ENCODE measurements at places on chromosomes 3 and 15.

GRCh38 chr3:120908030-120908794 lies at the start of gene STXBP5L:
Gene STXBP5L (plus strand): TSS chr3:120908205. CDS start chr3:120909579, 1,374 bp downstream.
- DNase-seq: peak; percentile 15

GRCh38 chr3:188124184-188124583 lies 29.8 kb upstream of the LPP start:
- no peak for DNase-seq

DNA sequence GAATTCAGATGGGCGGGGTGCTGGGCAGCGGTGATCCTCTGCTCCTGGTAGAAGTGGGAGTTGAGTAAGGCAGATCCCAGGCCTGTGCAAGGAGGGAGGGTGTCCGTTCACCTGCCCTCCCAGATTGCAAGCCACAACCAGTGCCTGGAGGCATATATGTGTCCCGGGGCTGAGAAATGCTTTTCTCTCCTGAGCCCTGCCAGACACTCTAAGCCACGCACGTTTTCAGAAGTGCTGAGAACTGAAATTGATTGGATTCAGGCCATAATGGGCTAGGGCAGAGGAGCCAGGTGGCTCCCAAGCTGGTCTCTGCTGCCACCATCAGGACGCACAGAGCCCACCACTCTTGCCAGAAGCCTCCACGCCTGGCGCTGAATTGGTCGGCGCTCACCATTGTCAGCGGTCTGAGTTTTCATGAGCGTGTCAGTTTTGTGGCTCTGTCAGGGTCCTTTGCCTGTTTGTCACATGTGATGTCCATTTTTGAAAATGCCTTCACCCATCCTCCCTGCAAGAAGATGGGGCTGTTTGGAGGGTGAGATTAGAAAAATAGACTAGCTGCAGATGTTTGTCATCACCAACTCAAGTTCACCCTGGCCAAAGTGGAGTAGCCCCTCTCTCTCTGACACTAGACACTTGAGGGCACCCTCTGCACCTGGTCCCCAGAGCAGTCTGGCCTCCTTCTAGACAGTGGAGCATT lies 15.4 kb upstream of the BFSP2 start:
- DNase-seq: no peak

DNA sequence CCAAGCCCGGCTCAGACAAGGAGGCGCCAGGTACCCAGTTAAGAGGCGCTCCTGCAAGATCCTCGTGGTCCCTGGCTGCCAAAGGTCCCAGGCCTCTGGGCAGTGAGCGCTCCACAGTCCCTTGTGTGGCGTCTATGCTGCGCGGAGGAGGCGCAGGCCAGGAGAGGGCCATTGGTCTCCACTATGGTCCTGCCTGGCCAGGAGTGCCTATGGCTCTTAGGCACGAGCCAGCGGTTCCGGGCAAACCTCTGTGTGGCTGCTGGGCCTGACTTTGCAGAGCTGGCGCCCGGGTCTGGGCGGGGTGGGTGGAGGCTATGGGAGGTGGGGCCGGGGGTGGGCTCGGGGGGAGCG lies 660 bp upstream of the ADAMTSL3 start:
- no peak for DNase-seq

- peak; percentile 31 for DNase-seq
These were observed 93.0 kb upstream of the C3orf80 start for GRCh38 chr3:160132226-160132625.

DNA sequence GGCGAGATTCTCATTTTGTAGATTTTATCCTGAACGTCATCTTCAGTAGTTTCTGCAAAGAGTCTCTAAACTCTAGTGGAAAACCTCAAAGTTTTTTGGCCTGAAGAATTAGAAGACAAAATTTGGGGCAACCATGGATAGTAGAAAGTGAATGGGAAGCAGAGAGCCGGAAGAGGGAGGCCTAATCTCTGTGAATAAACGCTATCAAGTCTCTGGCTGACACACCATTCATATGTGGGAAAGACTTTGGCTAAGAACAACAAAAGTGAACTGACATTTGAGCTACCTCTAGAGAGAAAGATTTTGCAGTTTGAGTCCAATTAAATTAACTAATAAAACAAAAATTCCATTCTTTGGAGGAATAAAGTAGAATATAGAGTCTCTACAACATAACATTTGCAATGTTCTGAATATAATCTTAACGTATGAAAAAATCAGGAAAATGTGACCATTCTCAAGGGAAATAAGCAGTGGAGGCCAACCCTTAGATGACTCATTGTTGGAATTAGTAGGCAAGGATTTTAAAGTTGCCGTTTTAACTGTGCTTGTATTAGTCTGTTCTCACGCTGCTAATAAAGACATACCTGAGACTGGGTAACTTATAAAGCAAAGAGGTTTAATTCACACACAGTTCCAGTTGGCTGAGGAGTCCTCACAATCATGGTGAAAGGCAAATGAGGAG lies 184.6 kb downstream of the C3orf38 start:
- no peak for DNase-seq

- DNase-seq: no peak
These were observed 19.4 kb downstream of the RASGRP1 start for GRCh38 chr15:38545179-38545578.

DNA sequence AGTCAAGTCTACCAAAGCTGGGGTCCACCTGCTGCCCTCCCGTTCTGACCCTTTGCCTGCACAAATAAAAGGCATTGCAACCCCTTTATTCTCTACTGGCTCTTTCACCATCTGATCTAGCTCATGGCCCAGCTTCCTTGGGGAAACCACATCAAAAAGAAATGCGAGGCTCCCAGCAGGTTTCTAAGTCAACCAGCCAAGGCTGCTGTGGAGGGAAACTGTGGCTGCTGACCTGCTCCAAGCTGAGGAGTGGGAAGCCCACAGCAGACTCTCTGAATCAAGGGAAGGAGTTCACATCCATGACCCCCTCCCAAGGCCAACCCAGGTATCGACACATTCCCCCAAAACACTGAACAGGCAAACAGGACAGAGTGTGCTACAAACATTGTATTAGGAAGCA lies 25.2 kb upstream of the SLCO2A1 start:
- no peak for DNase-seq

DNA sequence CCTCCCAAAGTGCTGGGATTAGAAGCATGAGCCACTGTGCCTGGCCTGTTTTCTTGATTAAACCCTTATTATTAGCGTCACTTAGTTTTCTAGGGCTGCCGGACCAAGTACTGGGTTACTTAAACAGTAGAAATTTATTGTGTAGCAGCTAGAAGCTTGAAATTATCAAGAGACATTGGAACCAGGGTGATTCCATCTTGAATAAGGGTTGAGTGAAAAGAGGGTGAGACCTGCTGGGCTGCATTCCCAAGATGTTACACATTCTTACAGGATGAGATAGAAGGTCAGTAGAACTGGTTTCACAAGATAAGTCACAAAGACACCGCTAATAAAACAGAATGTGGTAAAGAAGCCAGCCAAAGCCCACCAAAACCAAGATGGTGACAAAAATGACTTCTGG lies 18.6 kb upstream of the FSTL1 start:
- DNase-seq: no peak

DNA sequence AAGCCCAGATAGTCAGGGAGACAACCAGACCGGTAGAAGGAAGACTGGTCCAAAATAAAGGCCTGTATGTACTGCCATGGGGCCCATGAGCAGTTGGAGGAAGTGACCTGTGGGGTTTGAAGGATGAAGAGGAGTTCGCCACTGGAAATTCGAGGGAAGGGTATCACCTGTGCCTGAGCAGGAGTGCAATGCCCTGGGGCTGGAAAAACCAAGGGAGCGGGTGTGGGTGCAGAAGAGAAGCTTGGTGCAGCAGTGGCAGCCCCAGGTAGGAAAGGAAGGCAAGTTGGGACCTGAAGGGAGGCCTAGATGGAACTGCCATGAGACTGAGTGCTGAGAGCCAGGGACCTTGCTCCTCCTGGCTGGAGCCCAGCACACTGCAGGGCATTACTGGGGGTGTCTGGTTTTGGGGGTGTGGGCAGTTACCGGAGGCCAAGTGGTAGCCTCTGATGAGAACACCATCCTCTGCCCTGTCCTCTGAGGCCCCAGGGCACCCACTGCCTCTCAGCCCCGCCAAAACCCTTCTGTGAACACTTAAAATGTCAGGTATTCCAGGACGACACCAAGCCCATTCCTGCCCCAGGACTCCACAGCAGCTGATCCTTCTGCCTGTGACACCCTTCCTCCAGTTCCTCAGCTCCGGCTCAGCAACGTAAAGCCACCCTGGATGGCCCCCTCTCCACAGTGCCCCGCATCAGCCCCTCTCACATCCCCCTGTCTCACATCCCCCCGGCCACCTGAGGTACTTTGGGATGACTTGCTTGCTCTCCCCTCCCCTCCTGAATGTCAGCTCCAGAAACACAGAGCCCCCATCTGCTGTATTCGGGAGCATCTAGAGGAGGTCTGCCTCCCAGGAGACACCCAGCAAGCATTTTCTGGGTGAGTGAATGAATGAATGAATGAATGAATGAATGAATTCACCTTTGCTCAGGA lies 42.9 kb downstream of the WNT7A start:
- DNase-seq: no peak

DNA sequence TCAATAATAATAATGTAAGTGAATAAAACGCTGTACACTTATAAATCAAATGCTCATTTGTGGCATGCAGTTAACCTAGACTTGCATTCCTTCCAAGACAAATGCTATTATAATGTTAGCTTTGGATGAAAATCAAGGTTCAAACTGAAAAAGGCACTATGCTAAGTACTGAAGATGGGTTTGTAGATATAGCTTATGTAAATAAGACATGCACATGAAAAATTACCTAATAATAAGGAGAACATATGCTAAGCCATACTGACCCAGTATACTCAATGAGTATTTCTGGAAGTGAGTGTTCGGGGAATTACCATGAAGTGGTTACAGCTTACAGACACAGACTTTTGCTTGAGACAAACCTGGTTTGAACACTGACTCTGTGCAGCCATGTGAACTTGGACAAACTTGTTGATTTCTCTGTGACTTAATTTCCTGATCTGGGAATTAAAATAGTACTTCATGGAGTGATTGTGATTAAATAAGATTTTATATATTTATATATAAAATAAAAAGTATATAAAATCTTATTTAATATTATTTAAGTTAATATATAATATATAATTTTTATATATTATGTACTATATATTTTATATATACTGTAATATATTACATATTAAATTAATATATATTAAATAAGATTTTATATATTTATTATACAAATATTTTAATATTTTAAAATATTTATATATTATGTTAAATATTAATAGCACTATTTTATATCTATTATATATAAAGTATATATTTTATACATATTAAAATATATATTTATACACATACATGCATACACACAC lies 159.2 kb downstream of the ZPLD1 start:
- DNase-seq: no peak

DNA sequence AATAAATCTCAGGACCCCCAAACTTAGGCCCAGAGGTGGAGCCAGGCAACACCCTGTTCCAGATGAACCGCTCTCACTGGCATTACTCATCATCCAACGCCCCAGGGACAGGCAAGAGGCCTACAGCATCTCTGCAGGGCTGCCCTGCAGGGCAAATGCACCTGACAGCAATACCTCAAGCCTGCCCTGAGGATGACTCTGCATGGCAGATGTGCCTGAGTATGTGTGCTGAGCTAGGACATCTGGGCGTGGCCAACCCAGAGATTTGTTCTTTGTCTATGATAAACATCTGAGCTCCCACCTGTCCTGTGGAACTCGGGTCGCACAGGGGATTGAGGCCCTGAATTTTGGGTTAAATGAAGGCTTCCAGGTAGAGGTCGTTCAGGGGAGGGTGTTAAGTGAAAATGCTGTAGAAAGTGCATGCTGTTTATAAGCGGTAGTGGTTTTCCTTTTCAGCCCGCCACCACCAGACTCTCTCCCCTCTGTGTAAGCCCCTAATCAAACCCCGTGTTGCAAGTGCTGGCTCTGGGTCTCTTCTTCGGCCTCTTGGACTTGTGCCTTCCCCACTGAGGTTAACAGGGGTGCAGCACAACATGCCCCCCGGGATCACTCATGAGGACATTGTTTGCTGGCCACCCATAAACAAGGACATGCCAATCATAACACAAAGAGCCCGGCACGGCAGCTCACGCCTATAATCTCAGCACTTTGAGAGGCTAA lies 92.3 kb downstream of the ATP10A start:
- DNase-seq: no peak

DNA sequence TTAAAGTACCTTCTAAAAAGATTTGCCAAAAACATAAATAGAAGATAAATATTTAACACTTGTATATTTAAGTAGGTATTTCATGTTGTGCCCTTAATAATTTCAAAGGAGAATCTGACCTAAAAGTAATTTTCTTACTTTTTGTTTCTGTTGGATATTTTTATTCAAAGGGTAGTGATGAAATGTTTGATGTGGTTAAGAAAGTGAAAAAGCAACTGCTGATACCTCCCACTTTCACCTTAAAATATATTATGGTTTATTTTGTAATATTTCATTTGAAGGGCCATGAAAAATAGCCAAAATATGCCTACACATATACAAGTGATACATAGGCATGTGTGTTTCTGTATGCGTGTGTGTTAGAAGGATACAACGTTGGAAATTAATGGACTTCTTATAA lies 5.8 kb upstream of the SLITRK3 start:
- DNase-seq: no peak

DNA sequence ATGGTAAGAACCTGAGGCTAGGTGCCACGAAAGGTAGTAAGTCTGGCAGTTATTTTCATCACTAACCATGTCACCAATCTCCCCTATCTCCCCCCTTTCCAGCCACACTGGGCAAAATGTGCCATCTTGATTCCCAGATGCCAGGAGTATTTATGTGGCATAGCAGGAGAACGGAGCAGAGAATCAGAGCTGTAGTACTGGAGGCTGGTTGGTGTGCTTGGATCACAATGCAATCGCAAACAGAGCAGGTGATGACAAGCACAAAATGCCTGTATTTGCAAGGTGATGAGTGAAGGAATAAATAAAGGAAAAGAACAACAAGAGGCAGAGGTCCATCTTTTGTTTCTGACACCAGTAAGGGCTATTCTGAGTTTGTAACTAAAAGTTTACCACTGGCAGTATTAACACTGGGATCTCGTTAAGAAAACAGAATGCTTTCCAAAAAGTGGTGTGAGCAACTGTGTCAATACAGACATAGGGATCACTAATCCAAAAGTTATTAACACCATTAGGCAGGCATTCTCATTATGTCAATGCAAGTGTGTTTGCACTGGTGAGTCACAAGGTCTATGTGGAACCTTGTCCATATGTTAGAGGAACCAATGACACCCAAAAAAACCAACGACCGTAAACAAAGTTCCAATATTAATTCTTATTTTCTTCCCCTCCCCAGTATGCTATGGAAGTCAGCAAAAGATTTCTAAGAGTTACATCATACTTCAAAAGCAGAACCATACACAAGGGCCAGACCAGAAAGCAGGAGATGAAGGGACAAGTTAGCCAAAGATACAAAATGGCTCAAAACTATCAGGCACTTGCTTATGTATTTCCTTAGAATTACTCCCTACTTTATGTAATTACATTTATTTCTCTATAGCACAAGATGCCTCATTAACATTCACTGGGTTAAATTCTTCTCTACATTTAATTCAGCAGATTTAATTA lies 556.6 kb downstream of the FOXP1 start:
- no peak for DNase-seq

- peak; percentile 6 for DNase-seq
These were observed 725.5 kb upstream of the ARRDC4 start for GRCh38 chr15:97234851-97235610.
